ENCODE measurements at places on chromosomes 3 and 15. TPM values are rescaled to one million over a fixed set of nuclear protein-coding genes. Genes with fewer than 3 reads are reported as not detected.

DNA sequence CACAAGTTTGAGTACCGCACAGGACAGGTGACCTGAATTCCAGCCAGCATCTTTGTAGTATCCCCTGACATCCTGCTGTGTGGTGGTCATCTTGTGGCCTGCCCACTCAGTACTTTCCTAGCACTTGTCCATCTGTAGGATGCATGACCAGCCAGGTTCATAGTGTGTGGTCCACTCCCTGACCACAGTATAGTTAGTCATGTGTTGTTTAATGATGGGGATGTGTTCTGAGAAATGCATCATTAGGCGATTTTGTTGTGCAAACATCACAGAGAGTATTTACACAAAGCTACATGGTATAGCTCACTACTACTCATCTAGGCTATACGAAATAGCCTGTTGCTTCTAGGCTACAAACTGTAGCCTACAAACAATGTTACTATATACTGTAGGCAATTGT lies 16.9 kb upstream of the RBPMS2 start:
- H3K27me3 ChIP-seq = peaks cover 10% of the 10 kb centered on the region
- H3K4me1 ChIP-seq = no peaks in the 10 kb centered on the region
- no peak for DNase-seq

GRCh38 chr15:69128667-69129311 lies 31.6 kb upstream of the GLCE start:
- no peaks in the 10 kb centered on the region for H3K27me3 ChIP-seq
- DNase-seq = no peak
- no peaks in the 10 kb centered on the region for H3K36me3 ChIP-seq
- H3K4me3 ChIP-seq = no peak overlapping the region
- no peak overlapping the region for H3K27ac ChIP-seq

DNA sequence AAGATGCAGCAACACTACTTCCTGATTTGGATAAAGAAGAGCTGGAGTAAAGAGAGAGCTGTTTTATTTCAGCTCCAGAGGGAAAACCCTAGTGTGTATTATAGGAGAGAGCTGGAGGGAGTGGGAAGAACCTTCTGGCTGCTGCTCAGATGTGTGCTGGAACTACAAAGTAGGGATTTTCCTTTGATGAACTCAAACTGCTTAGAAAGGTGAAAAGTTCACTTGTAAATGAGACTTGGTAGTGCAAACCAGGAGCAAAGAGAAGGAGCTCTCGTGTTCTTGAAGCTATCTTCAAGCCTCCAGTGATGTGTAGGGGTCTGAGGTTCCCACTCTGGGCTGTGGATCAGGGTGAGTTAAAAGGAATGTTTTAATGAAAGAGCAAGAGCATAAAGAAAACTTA lies 110.4 kb downstream of the EDEM1 start:
- H3K4me3 ChIP-seq = no peak overlapping the region
- no peaks in the 10 kb centered on the region for H3K4me1 ChIP-seq
- H3K36me3 ChIP-seq = no peaks in the 10 kb centered on the region
- no peaks in the 10 kb centered on the region for H3K27me3 ChIP-seq

GRCh38 chr15:73985101-73985873 lies 6.8 kb downstream of the STOML1 start:
- no peak overlapping the region for H3K4me3 ChIP-seq
- peaks cover 3% of the 10 kb centered on the region for H3K36me3 ChIP-seq
- H3K27me3 ChIP-seq = no peaks in the 10 kb centered on the region
- peak overlapping the region; percentile 58 for H3K27ac ChIP-seq

- H3K4me1 ChIP-seq = no peaks in the 10 kb centered on the region
- H3K27me3 ChIP-seq = no peaks in the 10 kb centered on the region
- H3K27ac ChIP-seq = no peak overlapping the region
- no peaks in the 10 kb centered on the region for H3K36me3 ChIP-seq
Measured at GRCh38 chr3:126313580-126314304, 43.5 kb downstream of the KLF15 start.

GRCh38 chr3:50652709-50653108 lies 22.0 kb upstream of the DOCK3 start:
- peaks cover 23% of the 10 kb centered on the region for H3K4me1 ChIP-seq
- H3K27me3 ChIP-seq = no peaks in the 10 kb centered on the region
- H3K27ac ChIP-seq = peak overlapping the region; percentile 75

- H3K36me3 ChIP-seq = no peaks in the 10 kb centered on the region
- H3K27ac ChIP-seq = peak overlapping the region; percentile 31
- H3K27me3 ChIP-seq = no peaks in the 10 kb centered on the region
Measured at GRCh38 chr3:161770484-161771386, 274.1 kb downstream of the OTOL1 start.

DNA sequence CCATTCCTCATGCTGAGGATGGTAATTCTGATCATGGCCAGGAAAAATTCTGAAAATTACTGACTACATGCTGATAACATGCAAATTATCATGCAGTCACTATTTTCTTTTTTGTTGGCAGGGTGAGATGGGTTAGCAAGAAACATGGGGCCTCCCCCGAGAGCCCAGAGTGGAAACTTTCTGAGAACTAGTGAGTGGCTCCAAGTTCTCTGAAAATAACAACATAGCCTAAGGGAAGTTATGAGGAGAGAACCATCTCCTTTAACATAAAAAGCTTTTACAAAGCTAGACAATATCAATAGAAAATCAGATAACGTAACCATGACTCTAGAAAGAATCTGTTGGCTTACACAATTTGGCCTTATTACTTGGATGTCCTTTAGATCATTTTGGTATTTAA lies 254.2 kb downstream of the PLOD2 start:
- no peaks in the 10 kb centered on the region for H3K36me3 ChIP-seq
- no peaks in the 10 kb centered on the region for H3K27me3 ChIP-seq
- DNase-seq = no peak
- no peak overlapping the region for H3K4me3 ChIP-seq

DNA sequence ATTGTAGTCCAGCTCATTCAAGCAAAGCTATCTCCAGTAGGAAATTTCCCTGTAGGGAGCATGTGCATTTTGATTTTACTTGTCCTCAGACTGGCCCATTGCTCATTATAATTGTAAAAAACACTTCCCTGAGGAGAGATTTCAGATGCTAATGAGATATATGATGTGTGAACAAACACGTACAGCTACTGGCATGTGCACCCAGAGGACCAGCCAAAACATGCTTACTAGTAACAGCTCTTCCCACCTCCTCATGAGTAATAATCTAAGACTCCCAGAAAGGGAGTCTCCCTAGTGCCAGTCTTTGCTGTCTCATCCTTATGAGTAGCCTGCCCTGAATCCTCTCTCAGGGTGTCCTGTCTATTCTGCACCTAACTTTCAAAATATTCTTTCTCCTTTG lies 43.4 kb downstream of the FBXO22 start:
- no peaks in the 10 kb centered on the region for H3K4me1 ChIP-seq
- H3K27ac ChIP-seq = no peak overlapping the region
- H3K36me3 ChIP-seq = no peaks in the 10 kb centered on the region

GRCh38 chr3:114892880-114893279 lies 254.2 kb downstream of the ZBTB20 start:
- H3K4me3 ChIP-seq = no peak overlapping the region
- no peaks in the 10 kb centered on the region for H3K4me1 ChIP-seq
- no peak for DNase-seq

- peaks cover 6% of the 10 kb centered on the region for H3K4me1 ChIP-seq
- no peaks in the 10 kb centered on the region for H3K36me3 ChIP-seq
- peaks cover 2% of the 10 kb centered on the region for H3K27me3 ChIP-seq
- H3K4me3 ChIP-seq = no peak overlapping the region
- DNase-seq = peak; percentile 10
Measured at GRCh38 chr3:113287803-113288648, 76.7 kb downstream of the BOC start.

DNA sequence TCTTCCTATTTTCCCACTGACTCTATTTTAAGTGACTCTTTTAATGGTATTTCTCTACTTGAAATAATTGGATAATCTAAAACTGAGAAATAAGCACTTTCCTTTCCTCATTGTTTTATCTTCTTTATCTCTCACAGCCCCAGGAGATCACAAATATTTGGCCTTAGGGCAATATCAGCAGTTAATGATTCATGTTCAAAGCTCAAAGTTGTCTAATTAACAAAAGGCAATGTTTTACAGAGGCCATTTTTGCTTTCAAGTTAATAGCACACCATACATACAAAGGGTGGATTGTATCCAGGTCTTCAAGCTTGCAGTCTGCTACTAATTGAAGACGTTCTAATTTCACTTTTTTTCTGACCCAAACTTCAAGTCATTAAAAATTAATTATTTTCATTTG lies 120.1 kb downstream of the LRRN1 start:
- no peaks in the 10 kb centered on the region for H3K36me3 ChIP-seq
- H3K27me3 ChIP-seq = no peaks in the 10 kb centered on the region
- H3K4me1 ChIP-seq = no peaks in the 10 kb centered on the region
- no peak overlapping the region for H3K27ac ChIP-seq
- DNase-seq = no peak

DNA sequence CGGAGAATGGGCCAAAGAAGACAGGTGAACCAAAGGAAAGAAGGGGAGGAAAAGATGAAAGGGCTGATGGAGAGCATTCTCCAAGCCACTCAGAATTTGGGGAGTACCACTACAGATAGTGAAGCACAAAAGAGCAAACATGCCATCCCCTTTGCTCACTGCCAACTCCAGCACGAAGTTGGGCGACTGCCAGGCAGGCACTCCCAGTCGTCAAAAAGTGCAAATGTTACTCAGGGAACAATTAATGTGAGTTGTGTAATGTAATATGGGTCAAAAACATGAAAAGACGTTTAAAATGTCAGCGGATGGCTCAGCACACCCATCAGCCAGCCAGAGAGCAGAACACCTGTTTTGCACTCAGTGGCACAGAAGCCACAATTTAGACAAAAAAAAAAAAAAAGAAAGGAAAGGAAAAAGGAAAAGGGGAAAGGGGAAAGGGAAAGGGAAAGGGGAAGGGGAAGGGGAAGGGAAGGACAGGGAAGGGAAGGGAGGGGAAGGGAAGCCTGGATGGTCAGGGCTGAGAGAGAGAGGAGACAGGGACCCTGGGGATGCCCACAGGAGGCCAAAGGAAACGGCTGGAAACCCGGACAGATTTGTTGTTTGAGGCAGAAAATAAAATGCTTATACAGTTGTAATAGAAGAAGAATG lies 82.7 kb downstream of the COL8A1 start:
- no peak for DNase-seq
- H3K27me3 ChIP-seq = peaks cover 5% of the 10 kb centered on the region
- no peak overlapping the region for H3K27ac ChIP-seq

DNA sequence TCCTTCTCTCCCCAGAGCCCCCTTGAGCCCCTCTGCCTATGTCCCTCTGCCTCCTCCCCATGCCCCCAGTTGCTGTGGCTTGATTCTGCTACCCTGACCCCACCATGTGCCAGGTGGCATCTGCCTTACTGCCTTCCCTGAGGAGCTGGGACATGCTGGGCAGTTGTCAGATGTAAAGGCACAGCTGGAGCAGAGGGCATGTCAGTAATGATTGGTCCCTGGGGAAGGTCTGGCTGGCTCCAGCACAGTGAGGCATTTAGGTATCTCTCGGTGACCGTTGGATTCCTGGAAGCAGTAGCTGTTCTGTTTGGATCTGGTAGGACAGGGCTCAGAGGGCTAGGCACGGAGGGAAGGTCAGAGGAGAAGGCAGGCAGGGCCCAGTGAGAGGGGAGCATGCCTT lies 3.5 kb upstream of the PPCDC start:
- peaks cover 11% of the 10 kb centered on the region for H3K4me1 ChIP-seq
- no peaks in the 10 kb centered on the region for H3K36me3 ChIP-seq
- no peak for DNase-seq
- H3K4me3 ChIP-seq = no peak overlapping the region
- no peaks in the 10 kb centered on the region for H3K27me3 ChIP-seq
- H3K27ac ChIP-seq = no peak overlapping the region

- H3K27me3 ChIP-seq = no peaks in the 10 kb centered on the region
- H3K36me3 ChIP-seq = peaks cover 63% of the 10 kb centered on the region
- peak overlapping the region; percentile 95 for H3K27ac ChIP-seq
Measured at GRCh38 chr3:4981665-4982494, 2.6 kb downstream of the BHLHE40 start.

DNA sequence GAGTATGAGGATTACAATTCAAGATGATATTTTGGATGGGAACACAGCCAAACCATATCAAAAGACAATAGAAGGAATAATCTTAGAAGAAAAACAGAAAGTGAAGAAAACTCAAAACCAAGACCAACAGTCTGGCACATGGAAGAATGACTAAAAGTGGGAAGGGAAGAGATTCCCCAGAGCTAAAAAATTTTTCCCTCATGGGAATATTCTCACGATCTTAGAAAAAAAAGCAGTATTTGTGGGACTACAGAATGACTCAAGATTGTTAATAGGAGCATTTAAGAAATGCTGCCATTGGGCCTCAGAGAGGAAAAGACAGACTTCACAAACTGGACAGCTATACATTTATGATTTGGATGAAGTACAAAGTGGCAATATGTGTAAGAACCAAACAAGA lies 18.3 kb downstream of the OSTN start:
- no peaks in the 10 kb centered on the region for H3K36me3 ChIP-seq
- no peak overlapping the region for H3K4me3 ChIP-seq
- no peak overlapping the region for H3K27ac ChIP-seq

DNA sequence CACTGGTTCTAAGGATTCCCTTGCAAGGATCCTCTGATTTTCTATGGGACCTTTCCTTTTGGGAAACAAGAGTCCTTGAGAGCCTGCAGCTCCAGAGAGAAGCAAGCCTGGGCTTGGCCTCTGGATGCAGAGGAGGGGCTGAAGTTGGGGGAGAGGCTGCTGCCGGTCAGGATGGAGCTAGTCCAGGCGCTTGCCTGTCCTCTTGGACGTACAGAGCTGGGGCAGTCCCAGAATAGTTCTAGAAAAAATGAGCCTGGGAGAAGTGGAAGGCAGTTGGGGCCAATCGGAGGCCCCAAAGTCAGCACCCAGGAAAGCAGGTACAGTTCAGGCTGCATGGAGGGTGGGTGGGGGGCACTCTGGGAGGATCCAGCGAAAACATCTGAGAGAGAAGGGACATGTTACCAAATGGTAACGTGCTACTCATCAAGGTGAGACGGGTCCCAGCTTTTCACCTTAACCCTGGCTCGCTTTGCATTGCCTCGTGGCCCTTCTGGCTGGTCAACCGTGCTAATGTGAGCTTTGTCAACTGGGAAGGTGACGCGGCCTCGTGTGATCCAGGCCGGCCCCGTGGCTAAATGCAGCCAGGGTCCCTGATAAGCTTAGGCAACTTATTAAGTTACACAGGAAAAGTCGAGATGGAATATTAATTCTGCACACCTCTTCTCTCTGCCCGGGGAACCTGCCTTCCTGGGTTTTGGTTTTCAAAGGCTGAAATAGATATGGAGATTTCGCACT lies 38.7 kb upstream of the MAGEF1 start:
- H3K27ac ChIP-seq = no peak overlapping the region
- peaks cover 4% of the 10 kb centered on the region for H3K27me3 ChIP-seq
- peaks cover 8% of the 10 kb centered on the region for H3K4me1 ChIP-seq
- H3K36me3 ChIP-seq = no peaks in the 10 kb centered on the region
- H3K4me3 ChIP-seq = no peak overlapping the region
- DNase-seq = no peak

Gene ADGRG7
- not detected for total RNA-seq

Gene CHRNA7
- total RNA-seq = not detected

Gene CHRNA5
- 6.4 TPM for total RNA-seq

Gene ISLR
- total RNA-seq = not detected

Gene MASP1
- not detected for total RNA-seq

Gene MEIS2
- total RNA-seq = not detected

Gene CX3CR1
- total RNA-seq = 0.44 TPM

Gene GP5
- 0.31 TPM for total RNA-seq

Gene RGMA
- 0.54 TPM for total RNA-seq

Gene ZDHHC19
- not detected for total RNA-seq

Gene PLA2G4F
- not detected for total RNA-seq

Measured in activated T-helper 1 cell treated with anti-CD3 and anti-CD28 coated beads, Interleukin-12 subunit alpha, Interleukin-12 subunit beta, Interleukin-2, Interleukin-4 antibody, amounts not matched to agents 30 ng/mL and 10 ng/mL and 1 ng/mL, durations not matched to agents 14 hours and 24 hours and 36 hours (primary cell).